ENCODE measurements at places on chromosomes 2 and 18.

GRCh38 chr18:62588217-62588616 is 65.4 kb downstream of the ZCCHC2 start:
- DNase-seq: no peak

- DNase-seq: no peak
Observed at GRCh38 chr2:218894151-218894879, 13.7 kb downstream of the WNT10A start.

- no peak for DNase-seq
Observed at GRCh38 chr18:23114911-23115310, 20.4 kb upstream of the CABLES1 start.

DNA sequence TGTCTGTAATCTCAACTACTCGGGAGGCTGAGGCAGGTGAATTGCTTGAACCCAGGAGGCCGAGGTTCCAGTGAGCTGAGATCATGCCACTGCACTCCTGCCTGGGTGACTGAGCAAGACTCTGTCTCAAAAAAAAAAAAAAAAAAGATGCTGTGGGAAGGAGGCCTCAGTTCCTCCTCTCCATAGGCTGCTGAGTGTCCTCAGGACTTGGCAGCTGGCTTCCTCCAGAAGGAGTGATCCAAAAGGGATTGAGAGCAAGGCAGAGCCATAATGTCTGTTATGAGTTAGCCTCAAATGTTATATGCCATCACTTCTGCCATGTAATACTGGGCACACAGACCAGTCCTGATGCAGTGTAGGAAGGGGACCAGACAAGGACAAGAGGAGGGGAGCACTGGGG is 6.6 kb upstream of the NPC1 start:
- DNase-seq: no peak

- DNase-seq: no peak
Observed at GRCh38 chr2:143719406-143719805, 590.2 kb downstream of the ARHGAP15 start.

- DNase-seq: no peak
Observed at GRCh38 chr2:26997394-26997793, 27.0 kb downstream of the MAPRE3 start.

DNA sequence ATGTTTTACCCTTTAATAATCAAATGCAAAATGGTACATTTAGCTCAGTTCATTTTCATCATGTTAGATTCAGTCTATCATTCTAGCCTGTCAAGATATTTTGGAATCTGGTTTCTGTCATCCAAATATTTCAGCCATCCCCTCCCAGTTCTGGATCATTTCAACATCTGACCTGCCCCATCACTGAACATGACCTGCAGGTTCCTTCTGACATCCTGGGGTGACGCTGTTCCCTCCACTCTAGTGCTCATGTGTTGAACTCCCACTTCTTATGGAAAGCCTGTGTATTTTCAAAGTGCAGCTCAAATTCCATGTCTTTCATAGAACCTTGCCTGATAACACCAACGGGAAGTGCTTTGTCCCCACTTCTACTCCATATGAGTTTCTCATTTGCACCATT is 320.0 kb upstream of the TNP1 start:
- no peak for DNase-seq

GRCh38 chr2:241485172-241485911 is 23.0 kb downstream of the STK25 start:
- DNase-seq: no peak

DNA sequence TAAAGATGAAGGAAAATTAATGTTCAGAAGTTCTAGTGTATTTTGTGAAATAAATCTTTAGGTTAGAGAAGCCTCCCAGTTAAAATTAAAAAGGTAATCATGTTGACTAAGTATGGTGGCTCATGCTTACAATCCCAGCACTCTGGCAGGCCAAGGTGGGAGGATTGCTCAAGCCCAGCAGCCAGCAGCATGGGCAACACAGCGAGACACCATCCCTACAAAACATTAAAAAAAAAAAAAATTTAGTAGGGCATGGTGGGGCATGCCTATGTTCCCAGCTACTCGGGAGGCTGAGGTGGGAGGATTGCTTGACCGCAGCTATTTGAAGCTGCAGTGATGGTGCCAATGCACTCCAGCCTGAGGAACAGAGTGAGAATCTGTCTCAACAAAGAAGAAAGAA is 17.9 kb downstream of the XPO1 start:
- DNase-seq: no peak

GRCh38 chr2:112958428-112959108 is 19.2 kb upstream of the IL36G start:
- peak; percentile 47 for DNase-seq

GRCh38 chr2:40096360-40096759 is 317.3 kb upstream of the THUMPD2 start:
- DNase-seq: no peak

- peak; percentile 79 for DNase-seq
Observed at GRCh38 chr2:240143801-240144648, 3.6 kb upstream of the OTOS start.

DNA sequence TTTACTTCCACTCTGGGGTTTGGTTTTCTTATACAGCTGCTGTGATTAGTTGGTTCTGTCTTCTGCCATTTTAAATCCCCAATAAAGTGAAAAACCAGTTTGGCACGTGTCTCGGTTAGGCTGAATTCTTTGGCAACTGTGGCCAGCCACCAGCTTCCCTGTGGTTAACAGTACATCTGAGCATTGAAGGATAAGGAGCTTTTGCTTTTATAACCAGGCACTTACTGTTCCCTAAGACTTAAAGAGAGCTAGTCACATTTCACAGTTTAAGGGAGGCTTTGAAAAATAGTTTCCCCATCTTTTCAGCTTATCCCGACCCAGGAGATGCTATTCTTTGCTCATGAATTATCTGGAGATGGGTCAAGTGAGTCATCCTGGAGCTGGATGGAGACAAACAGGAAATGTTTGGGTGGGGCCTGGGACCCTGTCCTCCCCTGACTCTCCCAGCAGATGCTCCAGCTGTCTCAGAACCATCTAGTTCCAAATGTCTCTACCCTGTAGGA is 57.3 kb upstream of the EML6 start:
- DNase-seq: no peak

DNA sequence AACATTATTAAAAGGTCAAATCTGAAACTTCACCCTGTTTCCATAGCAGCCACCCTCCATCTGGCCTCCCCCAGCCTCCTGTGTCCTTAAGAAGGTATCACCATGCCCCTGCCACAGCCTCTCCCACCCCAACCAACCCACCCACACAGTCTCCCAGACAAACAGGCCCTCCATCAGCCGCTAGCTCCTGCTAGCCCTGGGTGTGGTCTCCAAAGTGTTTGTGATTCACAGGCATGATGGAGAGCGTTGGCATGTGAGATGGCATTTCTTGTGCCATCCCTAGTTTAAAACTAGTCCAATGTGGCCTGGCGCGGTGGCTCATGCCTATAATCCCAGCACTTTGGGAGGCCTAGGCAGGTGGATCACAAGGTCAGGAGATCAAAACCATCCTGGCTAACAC is 44.9 kb upstream of the GPR45 start:
- no peak for DNase-seq

DNA sequence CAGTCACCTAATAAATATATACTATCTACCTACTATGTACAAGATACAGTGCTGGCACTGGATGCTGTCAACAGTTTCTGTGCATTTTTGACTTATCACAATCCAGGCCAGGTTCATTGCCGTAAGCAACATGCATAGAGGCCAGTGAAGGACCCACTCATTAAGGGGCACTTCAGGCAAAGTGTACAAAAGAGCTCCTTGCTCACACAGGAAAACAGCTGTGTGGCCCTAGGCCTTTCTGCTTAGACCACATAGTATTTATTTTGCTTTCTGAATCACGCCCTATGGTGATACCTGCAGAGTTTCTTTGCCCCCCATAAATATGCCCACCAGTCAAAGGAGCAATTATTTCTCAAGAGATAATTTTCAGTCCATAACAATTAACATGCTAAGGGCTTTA is 39.6 kb upstream of the STAT4 start:
- no peak for DNase-seq

DNA sequence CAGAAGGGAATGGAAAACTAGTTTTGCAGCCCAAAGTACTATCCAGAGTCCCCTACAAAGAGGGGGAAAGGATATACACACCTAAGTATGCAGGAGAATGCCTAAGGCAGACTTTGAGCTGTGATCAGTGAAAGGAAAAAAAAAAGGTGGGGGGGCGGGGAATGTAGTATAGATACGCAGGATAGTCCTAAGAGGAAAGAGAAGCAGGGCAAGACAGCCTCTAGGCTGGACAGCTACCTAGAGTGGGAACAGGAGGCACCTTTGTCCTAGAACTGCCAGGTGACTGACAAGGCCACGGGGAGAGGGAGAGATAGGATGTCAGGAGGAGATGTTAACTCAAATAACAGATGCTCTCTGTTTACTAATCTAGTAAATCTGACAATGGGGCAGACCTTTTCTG is 6.0 kb downstream of the REEP1 start:
- no peak for DNase-seq

DNA sequence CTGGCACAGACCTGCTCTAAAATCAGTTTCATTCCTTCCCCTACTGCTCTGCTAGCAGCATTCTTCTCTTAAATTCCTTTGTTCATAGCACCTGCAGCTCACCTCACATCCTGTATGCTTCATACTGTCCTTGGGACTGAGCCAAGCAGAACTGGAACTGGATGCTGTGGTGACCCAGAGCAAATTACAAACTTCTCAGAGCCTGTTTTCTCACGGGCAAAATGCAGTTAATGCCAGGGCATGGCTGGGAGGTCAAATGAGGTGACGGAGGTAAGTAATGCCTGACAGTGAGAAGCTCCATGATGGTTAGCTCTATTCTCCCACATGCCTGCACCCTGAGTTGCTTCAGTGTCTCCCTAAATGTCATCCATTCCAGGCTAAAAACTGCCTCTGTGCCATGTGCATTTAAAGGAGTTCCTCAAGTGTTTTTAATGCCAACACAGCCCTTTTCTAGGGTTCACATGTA is 29.7 kb downstream of the C2orf42 start:
- DNase-seq: peak; percentile 11

DNA sequence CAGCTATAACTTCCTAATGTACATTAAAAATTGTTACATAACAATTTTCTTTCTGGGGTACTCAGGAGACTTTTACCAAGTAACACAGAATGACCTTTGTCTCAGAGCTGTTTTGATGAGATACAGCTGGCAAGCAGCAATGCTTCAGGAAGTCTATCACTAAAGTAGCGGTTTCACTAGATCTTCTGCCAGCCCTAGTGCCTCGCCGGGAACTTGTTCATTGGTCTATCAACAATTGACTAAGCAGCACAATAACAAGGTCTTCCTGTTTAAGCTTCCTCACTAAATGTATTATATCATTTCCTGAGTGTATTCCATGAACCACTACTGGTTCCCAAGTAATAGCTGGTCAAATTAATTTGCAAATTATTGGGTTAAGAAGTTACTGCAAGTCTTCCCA is 69.2 kb downstream of the TRIP12 start:
- DNase-seq: peak; percentile 74

DNA sequence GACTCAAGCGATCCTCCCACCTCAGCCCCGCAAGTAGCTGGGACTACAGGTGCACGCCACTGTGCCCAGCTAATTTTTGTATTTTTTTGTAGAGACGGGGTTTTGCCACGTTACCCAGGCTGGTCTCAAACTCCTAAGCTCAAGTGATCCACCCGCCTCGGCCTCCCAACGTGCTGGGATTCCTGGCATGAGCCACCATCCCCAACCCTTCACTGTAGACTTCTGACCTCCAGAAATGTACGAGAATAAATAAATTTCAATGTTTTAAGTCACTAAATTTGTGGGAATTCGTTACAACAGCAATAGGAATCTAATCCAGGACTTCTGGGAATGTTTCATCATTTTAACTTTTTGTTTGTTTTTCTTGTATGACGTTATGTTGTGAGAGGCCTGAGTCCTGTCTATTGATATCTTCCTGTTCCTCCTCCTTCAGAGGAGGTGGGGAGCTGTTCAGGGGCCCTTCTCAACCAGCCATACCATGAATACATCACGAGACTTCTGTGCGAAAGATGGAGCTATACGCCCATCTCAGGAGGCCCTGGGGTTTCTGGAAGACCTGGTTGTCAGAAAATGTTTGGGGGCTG is 40.0 kb downstream of the TEX44 start:
- DNase-seq: no peak

DNA sequence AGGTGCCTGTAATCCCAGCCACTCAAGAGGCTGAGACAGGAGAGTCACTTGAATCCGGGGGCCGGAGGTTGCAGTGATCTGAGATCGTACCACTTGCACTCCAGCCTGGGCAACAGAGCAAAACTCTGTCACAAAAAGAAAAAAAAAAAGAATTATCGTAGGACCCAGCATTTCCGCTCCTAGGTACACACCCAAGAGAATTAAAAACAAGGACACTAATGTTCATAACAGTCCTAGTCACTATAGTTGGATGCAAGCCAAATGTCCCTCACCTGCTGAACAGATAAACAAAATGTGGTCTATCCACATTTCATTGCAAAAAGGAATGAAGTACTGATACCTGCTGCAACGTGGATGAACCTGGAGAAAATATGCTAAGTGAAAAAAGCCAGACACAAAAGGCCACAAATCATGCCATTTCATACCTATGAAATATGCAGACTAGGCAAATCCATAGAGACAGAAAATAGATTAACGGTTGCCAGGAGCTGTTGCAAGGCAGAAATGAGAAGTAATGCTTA is 21.2 kb downstream of the ADRA2B start:
- DNase-seq: no peak

DNA sequence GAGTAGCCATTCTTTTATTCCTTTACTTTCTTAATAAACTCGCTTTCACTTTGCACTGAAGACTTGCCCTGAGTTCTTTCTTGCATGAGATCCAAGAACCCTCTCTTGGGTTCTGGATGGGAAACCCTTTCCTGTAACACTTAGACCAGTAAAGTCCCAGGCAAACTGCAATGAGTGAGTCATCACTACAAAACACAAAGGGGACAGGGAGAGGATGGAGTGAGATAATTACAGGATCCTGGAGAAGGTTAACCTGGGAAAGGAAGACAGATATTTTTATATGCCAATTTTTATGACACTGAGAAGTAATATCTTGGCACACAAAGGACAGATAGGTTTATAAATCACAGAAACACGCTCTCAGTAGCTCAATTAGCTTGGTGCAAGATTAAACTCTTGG is 48.7 kb downstream of the EHD3 start:
- no peak for DNase-seq

- DNase-seq: no peak
Observed at GRCh38 chr2:144642131-144642530, 122.2 kb upstream of the ZEB2 start.

DNA sequence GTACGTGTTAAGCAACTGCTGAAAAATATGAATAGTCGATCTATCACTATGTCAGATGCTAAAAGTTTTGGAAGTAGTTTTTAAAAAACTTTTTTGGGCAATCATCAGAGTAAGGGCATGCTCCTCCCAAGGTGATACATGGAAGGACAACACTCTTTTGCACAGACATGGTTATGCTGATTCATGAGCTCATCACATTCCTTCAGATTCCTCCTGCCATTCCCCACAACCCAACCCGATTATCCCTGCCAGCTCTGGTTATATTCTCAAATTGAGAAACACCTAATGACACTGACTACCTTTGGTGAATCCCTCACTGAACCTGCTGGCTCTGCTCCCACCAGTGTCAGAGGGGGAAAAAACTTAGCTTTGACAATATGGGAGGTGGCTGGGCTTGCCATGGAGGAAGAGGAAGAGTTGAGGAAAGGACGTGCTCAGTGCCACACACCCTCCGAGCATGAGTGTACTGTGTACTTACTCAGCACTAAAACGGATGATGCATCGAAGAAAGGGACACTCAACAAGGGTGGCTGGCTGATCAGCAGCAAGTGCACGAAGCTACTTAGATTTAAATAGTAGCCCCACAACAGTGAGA is 83.9 kb upstream of the RNU4ATAC start:
- DNase-seq: no peak
